A549 treated with CpdA at 1 μM for 4 hours (cell line): ENCODE measurements at places on chromosomes 6 and 20. TPM values are rescaled to one million over a fixed set of nuclear protein-coding genes. Genes with fewer than 3 reads are reported as not detected.

Gene TFAP2B
- not detected in 5 replicates for total RNA-seq

Gene TIAM2
- total RNA-seq = 2.5 to 3.5 TPM (median 2.6 TPM) in 5 replicates

Gene RAD21L1
- total RNA-seq = not detected in 5 replicates

Gene LHFPL5
- total RNA-seq = 0.13 to 0.22 TPM (median 0.16 TPM) in 3 of 5 replicates, not detected in the others

Gene ADGB
- not detected in 5 replicates for total RNA-seq

Gene UCKL1
- total RNA-seq = 22.3 to 34.4 TPM (median 28.8 TPM) in 5 replicates

Gene FAM184A
- total RNA-seq = 0.05 TPM in 1 of 5 replicates, not detected in the others

Gene CRISP2
- total RNA-seq = not detected in 5 replicates
